Activated effector memory CD4-positive, alpha-beta T cell treated with Interleukin-2 at 50 U/mL for 16 hours (primary cell): ENCODE measurements at places on chromosomes 3 and 15.
A peak's percentile ranks its signal among the peaks of the same experiment; 100 is the strongest.

GRCh38 chr3:39063143-39063542, 11.3 kb downstream of the WDR48 start:
- DNase-seq: no peak

DNA sequence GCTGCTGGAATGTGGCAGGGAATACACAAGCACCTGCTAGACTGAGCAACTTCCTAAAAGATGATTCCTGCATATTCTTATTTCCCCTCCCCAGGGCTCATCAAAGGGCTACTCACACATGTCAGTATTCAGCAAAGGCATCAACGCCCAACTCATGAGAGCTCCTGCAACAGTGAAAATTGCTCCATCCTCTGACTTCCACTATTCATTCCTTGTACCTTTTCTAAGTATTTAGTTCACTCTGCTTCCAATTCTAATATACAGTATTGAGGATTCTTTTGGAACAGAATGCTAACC, 84.1 kb downstream of the SCN11A start:
- DNase-seq: no peak

DNA sequence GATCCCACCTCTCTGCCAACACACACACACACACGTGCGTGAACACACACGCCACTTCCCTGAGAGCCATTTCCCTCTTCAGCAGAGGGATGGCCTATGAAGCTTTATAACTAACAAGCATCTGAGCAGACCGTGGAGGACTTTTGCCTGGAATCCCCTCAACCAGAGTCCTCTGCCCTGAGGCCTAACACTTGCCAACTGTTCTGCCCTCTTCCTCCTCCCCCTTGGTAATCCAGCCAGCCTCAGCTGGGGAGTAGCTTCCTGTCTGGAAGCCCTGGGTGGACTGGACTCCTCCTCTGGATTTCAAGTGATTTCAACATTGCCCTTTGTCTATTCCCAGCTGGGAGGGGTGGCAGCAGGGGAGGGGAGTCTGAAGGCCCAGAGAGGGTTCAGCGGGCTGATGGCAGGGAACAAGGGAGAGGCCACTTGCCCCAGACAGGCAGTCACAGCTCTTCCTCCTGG, 68.4 kb upstream of the HACD2 start:
- DNase-seq: no peak

GRCh38 chr15:64870353-64870752, 28.6 kb downstream of the PLEKHO2 start:
- no peak for DNase-seq

GRCh38 chr3:55445551-55445950, 41.6 kb downstream of the WNT5A start:
- no peak for DNase-seq

DNA sequence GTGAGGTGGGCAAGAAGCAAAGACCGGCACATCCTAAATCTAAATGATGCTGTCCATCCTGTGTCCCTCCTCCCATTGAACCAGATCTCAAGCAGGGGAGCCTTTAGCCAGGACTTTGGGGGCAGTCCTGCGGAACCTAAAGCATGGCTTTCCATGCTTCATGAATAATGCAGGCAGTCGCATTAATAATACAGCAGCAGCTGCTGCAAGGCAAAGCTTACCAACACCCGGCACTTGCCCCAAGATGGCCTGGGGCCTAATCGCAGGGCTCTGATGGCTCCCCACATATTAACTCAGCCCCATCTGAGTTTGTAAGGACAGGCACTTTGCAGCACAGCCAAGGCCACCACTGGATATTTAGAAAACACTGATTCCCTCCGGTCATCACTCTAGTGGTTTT, 114.4 kb downstream of the NTRK3 start:
- DNase-seq: no peak

- DNase-seq: no peak
Measured at GRCh38 chr3:64463981-64464380, 223.8 kb downstream of the ADAMTS9 start.

GRCh38 chr3:142447852-142448823, at the start of gene XRN1:
Gene XRN1 (minus strand): TSS chr3:142448037. CDS start chr3:142447944, 93 bp downstream.
- DNase-seq: peak; percentile 93

DNA sequence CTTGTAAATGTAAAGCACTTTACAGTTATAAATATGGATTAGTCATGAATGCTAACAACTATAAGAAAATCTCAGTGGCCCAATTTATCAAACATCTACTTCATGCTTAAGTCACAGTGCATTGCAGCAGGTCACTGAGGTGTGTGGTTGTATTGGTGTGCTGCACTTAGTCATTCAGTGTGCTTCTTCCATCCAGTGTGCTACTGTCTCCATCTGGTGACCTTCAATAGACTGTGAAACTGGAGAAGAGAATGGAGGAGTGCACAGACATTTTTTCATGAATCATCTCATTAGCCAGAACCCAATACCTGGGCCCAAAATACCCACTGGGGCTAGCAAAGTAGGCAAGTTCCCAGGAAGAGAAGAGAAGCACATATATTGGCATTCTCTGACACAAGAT, 199.6 kb downstream of the SHOX2 start:
- DNase-seq: no peak

DNA sequence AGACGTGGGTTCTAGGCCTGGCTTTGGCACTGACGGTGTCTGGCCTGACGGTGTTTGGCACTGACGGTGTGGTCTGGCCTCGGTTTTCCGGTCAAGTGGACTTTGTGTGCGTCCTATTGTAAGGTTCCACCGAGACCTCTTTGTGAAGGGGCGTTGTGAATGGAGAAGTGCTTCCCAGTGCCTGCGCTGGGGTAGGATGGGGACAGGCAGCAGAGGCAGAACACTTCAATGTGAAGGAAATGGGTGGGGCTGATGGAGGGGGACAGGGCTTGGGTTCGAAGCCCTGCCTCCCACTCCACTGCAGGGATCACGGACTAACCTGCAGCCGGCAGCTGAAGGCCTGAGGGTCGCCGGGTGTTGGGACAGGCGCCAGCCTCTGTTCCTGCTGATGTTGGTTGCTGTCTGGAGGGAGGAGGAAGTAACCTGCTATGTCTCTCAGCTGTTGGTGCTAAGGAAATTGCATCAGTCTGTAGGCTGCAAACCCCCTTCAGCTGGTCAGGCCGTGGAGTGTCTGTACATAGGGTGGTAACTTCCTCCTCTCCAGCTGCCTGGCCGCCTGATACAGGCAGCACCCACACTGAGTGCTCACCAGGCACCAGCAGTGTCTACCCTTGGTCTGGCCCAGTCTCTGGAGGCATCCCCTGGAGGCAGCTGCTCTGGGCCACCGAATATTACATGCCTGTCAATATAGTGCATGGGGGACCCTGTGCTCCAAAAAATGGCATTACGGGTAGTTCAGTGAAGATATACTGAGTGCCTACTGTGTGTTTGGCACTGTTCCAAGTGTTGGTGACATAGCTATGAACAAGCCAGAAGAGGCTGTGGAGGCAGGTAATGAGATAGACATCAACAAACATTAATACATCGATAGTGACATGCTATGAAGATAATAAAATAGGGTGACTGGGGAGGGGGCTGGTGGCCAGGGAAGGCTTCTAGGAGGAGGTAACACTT, 1.1 kb downstream of the TM6SF1 start:
- no peak for DNase-seq

DNA sequence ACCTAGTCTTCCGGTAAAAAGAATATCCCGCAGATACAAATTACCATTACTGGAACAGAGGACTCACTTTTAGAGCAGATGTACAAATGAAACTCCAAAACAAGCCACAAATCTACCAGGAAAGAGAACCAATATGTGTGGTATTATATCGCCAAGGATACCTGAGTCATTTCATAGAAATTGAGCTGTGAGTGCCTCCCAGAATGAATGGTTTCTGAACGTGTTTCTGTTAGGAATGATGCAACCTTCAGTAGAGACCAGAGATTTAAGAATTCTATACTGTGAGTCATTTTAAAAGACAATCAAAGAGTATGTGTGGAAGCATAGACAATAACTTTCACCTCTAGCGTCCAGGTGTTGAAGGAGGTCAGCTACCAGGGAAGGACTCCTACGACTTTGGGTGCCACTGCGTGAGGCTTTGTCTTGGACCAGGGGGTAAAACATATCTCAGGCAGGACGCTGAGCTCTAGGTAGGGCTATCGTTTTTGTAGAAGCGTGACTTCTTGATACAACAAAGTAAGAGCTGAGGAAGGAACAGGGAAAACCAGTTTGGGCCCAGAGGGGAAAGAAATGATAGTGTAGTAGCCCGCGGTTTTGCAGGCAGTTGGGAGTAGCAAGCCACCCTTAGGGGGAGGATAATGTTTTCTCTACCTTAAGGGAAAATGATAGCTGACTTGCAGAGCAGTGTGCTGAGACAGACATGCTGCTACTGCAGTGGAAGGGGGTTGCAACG, 210.4 kb downstream of the TP63 start:
- DNase-seq: no peak

GRCh38 chr3:171225165-171225564, 198.6 kb upstream of the SLC2A2 start:
- DNase-seq: no peak

DNA sequence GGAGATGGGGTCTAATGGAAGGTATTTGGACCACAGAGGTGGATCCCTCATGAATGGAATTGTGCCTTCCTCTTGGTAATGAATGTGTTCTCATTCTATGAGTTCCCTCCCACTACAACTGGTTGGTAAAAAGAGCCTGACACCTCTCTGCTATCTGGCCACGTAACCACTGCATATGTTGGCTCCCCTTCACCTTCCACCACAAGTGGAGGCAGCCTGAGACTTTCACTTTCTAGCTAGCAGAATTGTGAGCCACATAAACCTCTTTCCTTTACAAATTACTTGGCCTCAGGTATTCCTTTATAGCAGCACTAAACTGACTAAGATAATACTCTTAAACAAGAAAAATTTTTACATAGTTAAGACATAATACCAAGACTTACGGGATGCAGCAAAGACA, 155.3 kb downstream of the NR1I2 start:
- no peak for DNase-seq

- DNase-seq: no peak
Measured at GRCh38 chr15:65326117-65326526, 21.6 kb downstream of the RNU5B-1 start.

DNA sequence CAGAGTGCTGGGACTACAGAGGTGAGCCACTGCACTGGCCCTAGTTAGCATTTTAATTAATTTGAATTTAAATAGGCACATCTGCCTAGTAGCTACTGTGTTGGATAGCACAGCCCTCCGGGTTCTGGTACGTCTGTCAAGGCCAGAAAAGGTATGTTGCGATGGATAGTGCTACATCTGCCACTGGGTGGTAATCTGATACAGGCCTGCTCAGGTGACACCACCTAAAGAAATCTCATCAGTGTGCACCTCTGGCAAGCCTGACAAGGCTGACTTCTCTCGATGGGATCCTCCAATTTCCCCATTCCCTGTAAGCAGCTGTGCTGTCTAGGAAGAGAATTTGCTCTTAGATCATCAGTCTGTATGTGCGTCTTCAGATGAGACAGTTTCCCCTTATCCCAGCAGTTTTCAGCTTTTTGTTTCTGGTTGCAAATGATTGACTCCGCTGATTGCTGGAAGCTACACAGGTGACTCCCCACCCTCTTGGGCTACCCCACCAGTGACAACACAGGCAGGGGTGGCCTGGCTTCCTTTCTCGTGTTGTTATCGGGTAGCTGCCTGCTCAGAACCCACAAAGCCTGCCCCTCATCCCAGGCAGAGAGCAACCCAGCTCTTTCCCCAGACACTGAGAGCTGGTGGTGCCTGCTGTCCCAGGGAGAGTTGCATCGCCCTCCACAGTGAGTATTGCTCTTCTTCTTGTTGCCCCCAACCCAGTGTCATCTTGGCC, at the start of gene CCR9:
Gene CCR9 (plus strand): TSS at position 565 of the 727 bp plus-strand sequence. CDS start 8,391 bp downstream, outside the sequence.
- no peak for DNase-seq

DNA sequence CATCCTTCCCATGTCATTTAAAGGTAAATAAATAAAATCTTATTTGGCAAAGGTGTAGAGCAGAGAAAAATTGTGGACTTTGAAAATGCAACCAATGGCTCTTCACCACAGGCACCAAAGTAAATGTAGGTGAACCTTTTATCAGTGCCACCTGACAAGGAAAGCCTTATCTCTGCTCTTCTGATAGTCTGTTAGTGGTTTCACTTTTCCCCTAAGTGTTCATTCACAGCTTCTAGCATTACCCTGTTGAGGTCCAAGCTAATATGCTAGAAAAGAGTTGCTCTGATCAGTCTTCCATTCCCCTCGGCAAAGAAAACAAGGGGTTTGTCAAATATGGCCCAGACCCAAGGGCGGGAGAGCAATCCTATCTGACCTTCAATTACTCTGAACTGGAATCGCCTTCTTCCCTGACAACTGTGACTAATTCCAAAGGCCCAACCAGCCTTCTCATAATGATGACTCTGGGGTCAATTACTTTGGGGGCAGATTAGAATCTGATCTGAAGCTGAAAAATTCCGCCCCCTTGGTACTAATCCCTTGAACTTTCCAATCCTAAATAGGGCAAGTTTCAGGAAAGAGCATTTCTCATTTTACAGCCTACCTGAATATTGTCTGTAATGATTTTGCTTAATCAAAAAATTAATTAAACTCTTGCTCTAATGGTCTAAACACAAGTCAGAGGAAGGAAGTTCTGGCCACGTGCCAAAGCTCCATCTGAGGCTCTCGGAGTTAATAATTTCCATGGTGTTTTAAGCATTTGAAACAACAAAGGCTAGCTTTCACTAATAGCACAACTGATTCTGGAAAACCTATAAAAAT, 52.4 kb downstream of the SETMAR start:
- no peak for DNase-seq

GRCh38 chr3:42491881-42492507, 10.4 kb upstream of the VIPR1 start:
- DNase-seq: no peak

- no peak for DNase-seq
Measured at GRCh38 chr15:96774216-96774615, 443.7 kb downstream of the NR2F2 start.
